ENCODE measurements at places on chromosomes 4 and X. TPM values are rescaled to one million over a fixed set of nuclear protein-coding genes. Genes with fewer than 3 reads are reported as not detected.

GRCh38 chr4:87117051-87117731 lies 103.2 kb downstream of the KLHL8 start:
- peak; percentile 65 for DNase-seq

GRCh38 chrX:37349221-37350033 lies at the start of gene PRRG1:
PRRG1 (plus strand) TSS chrX:37349364; CDS start chrX:37406250, 56,886 bp downstream.
- no peak for DNase-seq

DNA sequence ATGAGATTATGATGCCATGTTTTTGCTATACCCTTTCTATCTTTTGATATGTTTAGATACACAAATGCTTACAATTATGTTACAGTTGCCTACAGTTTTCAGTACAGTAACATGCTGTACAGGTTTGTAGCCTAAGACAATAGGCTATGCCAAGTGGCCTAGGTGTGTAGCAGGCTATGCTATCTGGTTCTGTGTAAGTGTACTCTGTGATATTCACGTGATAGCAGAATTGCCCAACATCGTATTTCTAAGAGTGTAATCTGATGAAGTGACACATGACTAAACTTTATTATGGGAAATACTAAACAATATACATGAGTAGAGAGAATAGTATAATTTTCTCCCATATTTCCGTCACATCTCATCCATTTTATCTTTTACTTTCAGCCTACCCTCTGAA lies 97.0 kb downstream of the CLDN22 start:
- no peak for DNase-seq

- DNase-seq = no peak
These were observed 209.3 kb downstream of the UGT8 start for GRCh38 chr4:114807759-114808404.

DNA sequence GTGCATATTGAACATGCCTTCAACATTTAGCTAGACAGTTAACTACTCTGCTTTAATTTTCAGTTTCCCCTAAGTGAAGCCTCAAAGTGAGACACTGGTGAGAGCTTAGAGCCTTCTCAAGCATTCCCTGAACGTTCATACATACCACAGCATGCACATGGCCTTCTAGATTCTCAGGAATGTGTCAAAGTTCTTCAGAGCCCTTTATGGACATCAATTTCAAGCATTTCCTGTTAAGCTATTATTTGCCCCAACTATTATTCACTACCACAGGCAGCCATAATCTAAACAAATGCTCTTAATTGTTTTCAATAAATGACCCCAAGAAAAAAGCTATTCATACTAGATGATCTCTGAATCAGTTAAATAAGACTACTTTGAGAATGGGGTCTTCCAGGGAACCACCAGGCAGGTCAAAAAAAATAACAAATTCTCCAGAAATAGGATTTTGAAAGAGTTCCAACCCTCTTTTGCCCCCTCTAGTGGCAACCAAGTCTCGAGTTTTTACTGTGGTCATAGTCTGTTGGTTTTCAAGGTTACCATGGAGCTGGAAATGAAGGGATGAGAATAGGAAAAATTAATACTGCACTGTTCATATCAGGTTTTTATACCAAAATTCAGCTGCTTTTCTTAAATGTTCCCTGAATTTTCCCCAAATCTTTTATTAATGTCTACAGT lies 235.4 kb downstream of the RAB28 start:
- no peak for DNase-seq

DNA sequence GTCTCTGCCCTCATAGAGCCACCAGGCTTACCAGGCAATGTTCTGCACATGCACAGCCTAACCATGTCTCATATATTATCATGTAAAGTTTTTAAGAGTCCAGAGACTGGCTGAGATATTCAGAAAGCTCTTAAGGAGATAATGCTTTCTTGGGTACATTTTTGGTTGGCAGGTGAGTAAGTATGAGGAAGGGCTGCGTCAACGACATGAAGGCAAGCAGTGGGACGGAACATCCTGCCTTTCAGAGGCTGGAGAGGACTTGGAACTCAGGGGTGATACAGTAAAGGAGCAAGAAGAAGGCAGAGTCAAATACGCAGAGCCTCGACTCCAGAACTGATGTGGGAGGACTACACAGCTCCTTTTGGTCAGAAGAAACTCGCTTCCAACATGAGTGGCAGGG lies 74.8 kb upstream of the MTNR1A start:
- DNase-seq = no peak

DNA sequence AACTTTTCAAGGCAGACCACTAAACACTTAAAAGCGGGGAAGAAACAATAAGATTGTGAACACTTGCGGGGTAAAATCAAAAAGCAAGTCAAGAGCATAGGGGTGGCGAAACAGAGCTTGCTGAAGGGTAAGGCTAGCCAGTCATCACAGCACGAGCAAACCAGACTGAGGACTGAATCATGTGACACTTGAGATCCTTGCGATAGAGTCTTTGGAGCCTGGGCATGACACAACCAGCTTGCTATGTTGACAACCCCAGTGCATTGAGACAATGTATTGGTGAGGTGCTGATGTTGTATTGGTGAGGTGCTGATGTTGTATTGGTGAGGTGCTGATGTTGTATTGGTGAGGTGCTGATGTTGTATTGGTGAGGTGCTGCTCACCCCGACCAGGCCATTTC lies 72.3 kb downstream of the SLIT2 start:
- DNase-seq = no peak

- no peak for DNase-seq
These were observed 426.4 kb downstream of the INPP4B start for GRCh38 chr4:142419712-142420111.

DNA sequence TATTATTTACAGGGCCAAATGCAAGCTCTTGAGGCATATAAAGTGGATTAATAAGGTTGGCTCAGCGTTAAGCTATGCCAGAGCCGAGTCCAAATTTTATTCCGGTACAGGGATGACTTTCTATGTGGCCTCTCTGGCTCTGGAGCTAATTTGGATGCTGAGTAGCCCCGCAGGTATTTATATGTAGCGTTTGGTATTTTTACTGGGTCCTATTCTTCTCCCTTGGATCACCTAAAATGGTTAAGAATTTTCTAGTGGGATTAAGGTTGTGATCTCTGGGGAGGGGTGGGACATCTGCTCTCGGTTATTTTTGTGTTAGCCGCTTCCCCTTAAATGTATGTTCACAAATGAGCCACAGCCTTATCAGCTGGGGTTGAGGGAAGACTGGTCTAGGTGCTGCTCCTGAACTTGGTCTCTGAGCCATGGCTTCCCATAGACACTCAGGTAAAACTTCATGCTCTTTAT lies 49.4 kb downstream of the FHL1 start:
- no peak for DNase-seq

DNA sequence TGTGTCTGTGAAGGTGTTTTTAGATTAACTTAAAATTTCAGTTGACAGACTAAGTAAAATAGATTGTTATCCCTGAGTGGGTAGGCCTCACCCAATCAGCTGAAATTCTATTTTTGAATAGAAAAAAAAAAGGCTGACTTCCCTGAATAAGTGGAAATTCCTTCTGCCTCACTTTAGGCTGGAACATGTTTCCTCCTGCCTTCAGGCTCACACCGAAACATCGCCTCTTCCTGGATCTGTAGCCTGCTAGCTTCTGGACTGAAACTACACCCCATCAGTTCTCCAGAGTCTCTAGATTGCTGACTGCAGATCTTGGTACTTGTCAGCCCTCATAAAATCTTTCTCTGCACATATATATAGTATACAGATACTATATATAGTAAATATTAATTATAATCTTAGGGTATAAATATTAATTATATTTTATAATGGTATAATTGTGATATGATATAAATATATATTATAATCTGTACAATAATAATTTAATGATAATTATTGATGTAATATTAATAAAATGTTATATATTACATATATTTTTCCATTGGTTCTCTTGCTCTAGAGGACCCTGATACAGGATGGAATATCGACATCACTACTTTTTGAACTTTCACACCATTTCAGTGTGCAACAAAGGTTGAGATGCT lies 13.7 kb upstream of the SLIT2 start:
- DNase-seq = no peak

DNA sequence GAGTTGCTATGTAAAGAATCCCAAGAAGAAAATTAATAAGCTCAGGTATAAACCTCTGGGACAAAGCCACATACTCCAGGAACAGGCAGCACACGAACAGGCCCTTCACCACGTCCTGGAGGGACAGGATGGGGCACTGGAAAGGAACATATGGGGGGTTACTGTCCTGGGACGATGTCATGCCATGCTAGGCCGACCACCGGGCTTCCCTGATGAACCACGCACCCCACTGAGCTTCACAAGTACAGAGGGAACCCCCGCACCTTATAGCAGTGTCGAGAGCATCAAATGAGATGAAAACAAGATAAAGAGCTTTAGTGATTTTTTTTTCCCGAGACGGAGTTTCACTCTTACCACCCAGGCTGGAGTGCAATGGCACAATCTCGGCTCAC lies 19.1 kb downstream of the NOP14 start:
- no peak for DNase-seq

- DNase-seq = no peak
These were observed 17.6 kb downstream of the TRIM61 start for GRCh38 chr4:164959896-164960295.

DNA sequence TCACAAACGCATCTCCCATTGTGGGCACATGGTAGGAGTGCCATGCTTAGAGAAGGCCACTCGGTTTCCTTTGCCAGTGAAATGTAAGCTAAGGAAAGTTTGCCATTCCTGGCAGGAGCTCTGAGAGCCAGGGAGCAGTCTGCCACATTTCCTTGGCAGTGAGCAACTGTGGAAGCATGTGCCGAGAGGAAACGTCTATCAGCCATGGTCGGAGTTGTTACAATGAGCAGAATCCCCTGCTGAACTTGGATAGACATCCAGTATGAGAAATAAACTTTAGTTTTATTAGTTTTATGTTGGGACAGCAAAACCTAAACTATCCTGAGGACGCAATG lies 51.1 kb downstream of the ENOPH1 start:
- DNase-seq = no peak

DNA sequence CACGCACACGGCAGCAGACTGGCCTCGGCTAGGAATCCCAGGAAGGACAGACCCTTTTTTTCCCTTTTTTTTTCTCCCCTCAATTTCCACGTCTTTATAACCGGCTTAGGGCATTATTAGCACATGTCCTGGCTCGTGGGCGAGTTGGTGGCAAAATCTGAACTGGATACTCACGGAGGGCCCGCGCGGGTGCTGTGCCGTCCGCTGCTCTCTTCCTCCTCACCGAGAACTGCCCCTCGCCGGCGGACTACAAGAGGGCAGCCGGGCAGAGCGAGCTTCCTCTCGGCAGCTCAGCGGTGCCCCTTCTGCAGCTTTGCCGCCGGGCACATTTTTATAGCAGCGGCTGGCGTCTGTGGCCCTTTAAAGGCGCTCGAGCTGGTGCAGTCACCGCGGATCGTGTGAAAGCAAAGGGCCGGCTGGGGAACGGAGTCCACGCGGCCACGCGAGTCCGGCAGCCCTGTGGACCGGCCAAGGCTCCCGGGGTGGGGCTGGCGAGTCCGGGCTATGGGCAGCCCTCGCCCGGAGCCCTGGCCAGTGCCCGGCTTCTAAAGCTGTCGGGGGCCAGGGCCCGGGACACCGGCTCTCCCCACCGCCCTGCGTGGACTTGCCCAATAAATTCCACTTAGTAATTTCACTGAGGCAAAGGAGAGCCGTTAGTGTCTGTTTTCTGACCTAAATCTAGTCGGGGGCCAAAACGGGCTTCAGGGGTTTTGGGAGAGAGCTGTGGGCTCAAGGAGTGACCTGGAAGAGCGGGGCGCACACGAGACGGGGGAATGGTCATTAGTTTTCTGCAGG lies 1.3 kb upstream of the CITED1 start:
- DNase-seq = peak; percentile 67

GRCh38 chr4:39362827-39363226 lies 3.3 kb downstream of the RFC1 start:
- DNase-seq = no peak

- no peak for DNase-seq
These were observed 8.5 kb downstream of the MXD4 start for GRCh38 chr4:2253160-2254084.

DNA sequence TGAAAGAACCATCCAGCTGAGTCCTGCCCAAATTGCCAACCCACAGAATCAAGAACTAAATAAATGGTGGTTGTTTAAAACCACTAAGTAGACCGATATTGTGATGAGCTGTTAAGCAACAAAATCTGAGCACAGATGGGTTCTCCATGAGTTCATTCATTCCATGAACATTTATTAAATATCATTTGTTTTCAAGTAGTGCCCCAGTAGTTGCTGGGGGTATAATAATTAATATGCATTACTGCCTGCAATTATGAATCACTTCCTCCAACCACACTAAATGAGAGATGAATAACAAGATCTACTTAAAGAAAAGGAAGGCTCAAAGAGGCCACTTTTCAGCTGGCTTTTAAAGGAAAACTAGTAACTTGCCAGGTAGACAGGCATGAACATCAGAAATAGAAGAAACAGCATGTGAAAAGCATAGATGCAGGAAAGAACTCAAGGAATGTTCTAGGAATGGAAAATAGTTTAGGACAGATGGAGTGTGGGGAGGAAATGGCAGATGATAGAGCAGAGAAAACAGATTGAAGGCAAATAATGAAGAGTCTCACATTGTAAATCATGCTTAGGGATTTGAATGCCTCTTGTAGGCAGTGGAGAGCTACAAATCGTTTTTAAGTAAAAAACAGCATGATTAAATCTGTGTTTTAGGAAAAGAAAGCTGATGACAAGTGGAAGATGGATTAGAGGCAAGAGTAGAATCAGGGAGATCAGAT lies 641.7 kb upstream of the DIPK2B start:
- DNase-seq = no peak

Gene NIPAL1
- polyA plus RNA-seq = 13.0 TPM

Gene CACNA1F
- 0.04 TPM for polyA plus RNA-seq

Gene SLIT2
- polyA plus RNA-seq = 42.2 TPM

Gene RTL5
- 28.2 TPM for polyA plus RNA-seq

Gene TMEM156
- 3.6 TPM for polyA plus RNA-seq

Gene KANTR
- polyA plus RNA-seq = 37.6 TPM

Gene PHEX
- polyA plus RNA-seq = 0.46 TPM

Gene AR
- 3.9 TPM for polyA plus RNA-seq
